NCI-H510A treated with DMSO at 0.1 percent for 48 hours (cell line): ENCODE measurements at places on chromosomes 5 and 9.

- no peak for DNase-seq
Observed at GRCh38 chr5:108278285-108279240, 103.3 kb downstream of the FBXL17 start.

DNA sequence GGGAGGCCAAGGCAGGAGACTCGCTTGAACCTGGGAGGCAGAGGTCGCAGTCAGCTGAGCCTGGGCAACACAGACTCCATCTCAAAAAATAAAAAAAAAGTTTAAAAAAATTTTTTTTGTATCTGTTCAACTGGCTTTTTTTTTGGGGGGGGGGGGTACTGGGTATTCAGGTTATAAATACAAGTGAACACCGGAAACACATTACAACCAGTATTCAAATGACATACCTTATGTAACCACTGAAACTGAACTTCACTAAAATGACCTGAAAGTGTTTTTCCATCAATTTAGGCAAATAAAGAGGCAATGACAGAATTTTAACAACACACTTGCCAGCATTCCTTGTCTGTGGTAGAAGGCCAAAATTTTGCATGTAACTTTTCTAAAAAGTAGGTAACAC, 33.5 kb downstream of the STRBP start:
- no peak for DNase-seq

DNA sequence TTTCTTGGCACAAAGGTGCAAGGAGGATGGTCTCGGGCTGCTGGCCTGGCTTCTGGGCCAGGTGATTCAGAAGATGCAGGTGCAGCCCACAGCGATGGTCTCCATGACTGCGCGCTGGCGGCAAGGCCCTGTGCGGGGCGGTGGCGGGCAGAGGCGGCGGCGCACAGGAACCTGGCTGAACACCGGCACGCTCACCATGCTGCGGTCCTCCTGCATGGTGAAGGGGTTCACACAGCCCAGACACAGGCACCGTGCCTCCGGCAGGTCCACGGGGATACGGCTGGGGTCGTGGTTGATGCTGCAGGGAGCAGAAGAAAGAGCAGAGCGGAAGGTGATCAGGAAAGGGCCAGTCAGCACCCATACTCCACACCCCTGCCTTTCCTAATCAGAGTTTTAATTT, 4.8 kb downstream of the IL17B start:
- DNase-seq = no peak

- DNase-seq = no peak
Observed at GRCh38 chr5:153476767-153477166, 13.7 kb upstream of the GRIA1 start.

DNA sequence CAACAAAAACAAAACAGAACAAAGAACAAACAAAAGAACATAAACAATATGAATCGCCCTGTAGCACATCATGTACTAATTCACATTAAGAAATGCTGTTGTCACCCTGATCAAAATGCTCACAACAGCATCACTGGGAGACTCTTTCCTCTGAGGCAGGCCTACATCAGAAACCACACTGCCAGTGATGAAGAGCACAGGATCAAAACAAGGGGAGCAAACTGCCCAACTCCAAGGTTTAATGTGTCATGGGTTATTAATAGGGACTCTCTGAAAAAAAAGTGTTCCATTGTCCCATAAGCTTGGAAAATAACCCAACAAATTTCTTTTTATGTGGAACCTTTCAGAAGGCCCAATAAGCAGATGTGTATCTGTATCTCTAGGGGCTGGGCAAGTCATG, 74.2 kb downstream of the PTPN3 start:
- DNase-seq = no peak

- peak; percentile 9 for DNase-seq
Observed at GRCh38 chr5:138640646-138641254, 65.5 kb upstream of the HSPA9 start.

DNA sequence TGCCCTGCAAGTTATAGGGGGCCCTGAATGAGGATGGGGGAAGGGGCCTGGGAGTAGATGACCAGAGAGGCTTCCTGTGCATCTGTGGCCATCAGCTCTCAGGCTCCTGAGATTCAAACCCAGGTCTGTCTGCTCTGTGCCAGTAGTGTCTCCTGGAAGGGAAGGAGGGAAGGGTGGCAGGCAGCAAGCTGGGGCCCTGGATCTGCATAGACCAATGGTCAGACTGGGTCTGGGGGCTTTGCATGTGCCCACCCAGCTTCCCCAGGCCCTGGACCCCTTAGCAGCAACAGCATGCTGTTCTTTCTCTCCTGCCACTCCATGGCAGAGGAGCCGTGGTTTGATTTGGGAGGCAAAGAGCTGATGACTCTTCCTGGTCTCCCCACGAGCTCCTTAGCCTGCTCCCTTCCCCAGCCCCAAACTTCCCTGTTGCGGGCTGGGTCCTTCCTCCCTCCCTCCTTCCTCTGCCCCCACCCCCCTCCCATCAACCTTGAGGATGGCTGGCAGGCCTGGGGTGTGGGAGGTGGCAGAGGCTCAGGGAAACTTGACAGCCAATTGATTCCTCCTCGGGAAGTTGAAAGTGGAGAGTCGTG, 31.6 kb downstream of the DAB2IP start:
- no peak for DNase-seq

- no peak for DNase-seq
Observed at GRCh38 chr5:28329176-28329575, 1290.8 kb upstream of the CDH9 start.

DNA sequence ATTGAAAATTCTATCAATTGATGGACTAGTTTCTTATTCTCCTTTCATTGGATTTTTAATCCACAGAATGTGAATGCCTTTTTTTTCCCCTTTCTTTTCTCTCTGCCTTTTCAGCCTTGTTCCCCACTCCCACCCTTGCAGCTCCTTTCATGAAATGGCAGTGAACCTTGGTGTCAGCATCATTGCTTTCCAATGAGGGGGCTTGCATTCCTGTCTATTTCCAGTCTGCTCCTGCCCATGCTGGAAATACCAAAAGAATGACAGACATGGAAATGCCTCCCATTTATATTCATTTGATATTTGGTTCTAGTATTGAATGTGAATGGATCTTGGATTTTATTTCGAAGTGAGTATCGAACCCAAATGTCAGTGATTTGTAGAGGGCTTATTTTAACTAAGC, 162.7 kb upstream of the SGCD start:
- DNase-seq = no peak

- no peak for DNase-seq
Observed at GRCh38 chr9:5478206-5478605, 27.9 kb downstream of the CD274 start.

DNA sequence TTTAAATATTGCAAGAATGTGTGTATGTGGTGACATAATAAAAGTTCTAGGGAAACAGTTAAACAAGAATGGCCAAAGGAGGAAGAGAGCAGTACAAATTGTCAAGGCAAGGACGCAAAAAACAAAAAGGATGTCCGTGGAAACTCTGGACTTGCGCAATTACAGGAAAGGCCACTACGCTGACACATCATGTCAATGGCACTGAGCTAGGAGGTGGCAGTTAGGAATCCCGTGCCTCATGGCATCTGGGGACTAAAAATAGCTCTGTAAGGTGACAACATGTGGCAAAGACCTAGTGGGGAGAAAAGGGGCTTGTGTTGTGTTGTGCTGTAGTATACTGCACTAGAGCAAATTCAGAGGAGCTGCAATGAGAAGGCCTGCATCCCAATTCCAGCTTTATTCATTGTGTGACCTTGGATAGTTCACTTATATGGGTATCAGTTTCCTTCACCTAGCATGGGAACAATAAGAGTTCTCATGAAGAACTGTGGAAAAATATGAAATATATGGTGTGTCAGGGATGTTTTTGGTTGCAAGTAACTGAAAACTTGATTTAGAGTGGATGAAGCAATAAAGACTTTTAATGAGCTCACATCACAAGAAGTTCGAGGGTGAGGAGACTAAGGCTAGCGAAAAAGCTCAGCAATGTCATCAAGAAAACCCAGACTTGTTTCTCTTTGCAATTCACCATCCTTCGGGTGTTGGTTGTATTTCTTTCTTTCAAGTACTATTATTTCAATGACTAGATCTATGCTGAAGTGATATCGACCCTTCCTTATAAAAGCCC, 124.1 kb upstream of the STC2 start:
- no peak for DNase-seq

- no peak for DNase-seq
Observed at GRCh38 chr9:100294806-100295205, 57.9 kb downstream of the TEX10 start.

- DNase-seq = no peak
Observed at GRCh38 chr9:19232823-19233194, 2.3 kb downstream of the DENND4C start.

DNA sequence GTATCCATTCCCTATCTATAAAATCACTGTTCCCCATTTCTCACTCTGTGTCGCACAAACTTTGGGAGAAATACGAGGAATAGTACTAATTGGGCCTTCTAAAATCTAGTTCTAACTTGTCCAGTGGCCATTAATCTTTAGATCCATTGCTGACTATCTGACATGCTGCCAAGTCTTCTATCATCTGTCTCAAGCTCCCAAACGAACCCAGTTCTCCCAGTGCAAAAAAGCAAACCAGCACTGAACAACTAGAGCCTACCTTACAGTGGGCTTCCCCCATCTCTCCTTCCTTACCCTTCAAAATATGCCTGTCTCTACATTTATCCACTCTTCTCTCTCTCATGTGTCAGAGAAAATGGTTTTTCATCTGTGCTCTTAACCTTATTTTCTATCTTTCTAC, 3.2 kb upstream of the SPINK7 start:
- DNase-seq = no peak

- no peak for DNase-seq
Observed at GRCh38 chr9:23451802-23452418, 374.1 kb downstream of the ELAVL2 start.

DNA sequence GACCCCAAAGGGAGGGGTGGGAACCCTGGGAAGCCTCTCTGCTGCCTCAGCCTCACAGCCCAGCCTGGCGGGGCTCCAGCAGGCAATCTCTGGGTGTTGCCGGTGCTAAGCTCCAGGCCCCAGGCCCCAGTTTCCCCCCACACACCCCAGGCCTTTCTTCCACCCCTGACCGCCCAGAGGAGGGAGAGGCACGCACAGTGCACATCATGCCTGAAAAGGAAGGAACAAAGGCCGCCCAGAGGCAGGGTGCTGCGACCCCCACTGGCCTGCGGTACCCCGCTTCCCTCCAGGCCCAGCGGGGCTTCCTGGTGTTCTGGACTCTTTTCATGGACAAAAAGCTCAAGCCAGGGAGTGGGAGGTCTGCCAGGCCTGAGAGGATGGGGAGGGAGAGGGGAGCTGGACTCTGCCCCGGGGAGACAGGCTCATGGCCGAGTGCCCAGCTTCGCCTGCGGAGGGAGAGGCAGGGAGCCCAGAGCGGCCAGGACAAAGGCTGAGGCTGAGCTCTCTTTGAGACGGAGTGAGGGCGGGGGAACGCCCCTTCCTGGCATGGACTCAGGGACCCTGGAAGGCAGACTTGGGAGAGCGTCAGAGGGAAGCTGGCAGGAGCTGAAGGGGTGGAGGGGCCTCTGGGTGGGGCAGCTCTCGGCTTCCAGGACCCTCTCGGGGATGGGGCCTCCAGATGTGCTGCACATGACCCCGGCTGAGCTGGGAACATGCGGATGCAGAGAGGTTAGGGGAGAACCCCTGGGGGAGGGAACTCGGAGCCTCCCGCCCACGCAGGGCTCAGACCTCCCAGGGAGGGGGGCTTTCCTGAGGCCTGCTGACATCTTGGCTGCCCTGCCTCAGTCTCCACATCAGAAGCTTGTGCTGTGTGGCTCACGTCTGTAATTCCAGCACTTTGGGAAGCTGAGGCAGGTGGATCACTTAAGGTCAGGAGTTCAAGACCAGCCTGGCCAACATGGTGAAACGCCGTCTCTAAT, 1.8 kb upstream of the ENTPD2 start:
- no peak for DNase-seq

DNA sequence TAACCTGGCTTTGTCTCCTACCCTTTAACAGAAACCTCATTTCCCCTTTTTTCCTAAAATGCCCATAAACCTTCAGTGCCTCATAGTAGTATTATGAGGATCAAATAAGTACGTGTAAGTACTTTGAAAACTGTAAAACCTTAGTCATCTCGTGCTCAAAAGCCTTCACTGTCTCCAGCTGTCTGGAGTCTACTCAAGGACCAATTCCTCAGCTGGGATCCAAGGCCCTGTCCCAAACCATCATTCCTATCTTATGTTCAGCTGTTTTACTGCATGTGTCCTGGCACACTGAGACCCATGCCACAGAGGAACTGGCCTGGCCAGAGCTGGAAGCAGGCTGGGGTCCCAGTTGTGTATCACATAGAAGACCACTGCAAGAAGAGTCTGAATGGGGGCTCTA, 15.9 kb downstream of the ADAMTSL1 start:
- no peak for DNase-seq

- no peak for DNase-seq
Observed at GRCh38 chr9:111730937-111731567, 63.7 kb downstream of the SHOC1 start.
